ENCODE measurements at places on chromosomes 3 and 15.

GRCh38 chr15:71565631-71566160 lies 244.7 kb upstream of the NR2E3 start:
- no peak for DNase-seq

DNA sequence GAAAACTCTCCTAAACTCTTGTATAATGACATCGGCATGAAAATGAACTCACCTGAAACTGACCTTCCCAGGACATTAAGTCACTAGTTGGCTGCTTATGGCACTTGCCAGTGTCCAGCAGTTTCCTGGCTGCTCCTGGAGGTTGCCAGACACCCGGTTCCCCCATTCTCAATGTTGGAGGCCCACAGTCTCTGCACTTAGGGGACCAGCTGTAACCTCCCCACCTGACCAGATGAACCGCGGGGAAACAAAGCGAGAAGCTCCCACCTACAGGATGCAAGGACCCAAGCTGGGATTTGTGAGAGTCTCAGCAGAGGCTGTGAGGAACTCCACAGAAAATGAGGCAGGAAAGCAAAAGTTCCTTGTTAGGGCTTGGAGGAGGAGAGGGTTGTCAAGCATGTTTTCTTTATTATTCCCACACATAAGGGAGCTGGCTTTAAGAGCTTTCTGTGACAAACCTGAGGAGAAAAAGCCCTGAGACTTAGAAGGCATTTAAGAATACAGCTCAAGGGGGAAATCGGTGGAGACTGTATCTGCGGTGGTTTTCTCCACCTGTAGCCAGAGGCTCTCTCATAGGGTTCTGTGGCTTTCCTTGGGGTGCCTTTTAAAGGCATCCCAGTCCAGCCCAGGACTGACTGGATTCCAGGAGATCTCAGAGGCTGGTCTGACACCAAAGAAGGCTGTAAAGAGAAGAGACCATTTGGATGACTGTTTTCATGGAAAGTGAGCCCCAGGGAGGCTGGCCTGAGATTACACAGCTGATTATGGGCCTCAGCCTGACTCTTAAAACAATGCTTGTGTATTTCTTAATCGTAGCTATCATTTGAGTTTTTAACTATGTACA lies 4.6 kb downstream of the TPM1 start:
- no peak for DNase-seq

GRCh38 chr15:48440084-48440483 lies 108.9 kb downstream of the DUT start:
- DNase-seq: no peak

GRCh38 chr3:167691366-167691765 lies 37.6 kb upstream of the WDR49 start:
- peak; percentile 11 for DNase-seq

DNA sequence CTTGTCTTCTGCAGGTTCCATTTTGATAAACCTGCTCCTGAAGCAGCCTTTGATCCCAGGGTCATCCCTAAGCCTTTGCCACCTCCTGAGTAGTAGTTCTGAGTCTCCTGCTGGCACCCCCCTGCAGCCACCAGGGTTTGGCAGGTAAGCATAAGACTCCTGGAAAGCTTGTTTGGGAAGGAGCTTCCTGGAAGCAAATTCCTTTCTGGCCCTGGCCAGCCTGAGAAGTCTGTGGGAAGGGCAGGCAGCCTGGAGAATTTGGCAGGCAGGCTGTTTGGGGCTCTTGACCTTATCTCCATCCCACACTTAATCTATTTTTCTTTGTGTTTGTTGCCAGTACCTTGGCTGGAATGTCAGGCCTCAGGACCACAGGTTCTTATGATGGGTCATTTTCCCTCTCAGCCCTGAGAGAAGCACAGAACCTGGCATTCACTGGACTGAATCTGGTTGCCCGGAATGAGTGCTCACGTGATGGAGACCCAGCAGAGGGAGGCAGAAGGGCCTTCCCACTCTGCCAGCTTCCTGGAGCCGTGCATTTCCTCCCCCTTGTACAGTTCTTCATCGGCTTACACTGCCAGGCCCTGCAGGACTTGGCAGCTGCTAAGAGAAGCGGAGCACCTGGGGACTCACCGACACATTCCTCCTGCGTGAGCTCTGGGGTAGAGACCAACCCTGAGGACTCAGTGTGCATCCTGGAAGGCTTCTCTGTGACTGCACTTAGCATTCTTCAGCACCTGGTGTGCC lies 13.4 kb downstream of the ATRIP start:
- no peak for DNase-seq

- DNase-seq: no peak
Measured at GRCh38 chr3:100988080-100988479, 5.1 kb downstream of the ABI3BP start.

- no peak for DNase-seq
Measured at GRCh38 chr15:97840501-97840900, 120.0 kb upstream of the ARRDC4 start.

DNA sequence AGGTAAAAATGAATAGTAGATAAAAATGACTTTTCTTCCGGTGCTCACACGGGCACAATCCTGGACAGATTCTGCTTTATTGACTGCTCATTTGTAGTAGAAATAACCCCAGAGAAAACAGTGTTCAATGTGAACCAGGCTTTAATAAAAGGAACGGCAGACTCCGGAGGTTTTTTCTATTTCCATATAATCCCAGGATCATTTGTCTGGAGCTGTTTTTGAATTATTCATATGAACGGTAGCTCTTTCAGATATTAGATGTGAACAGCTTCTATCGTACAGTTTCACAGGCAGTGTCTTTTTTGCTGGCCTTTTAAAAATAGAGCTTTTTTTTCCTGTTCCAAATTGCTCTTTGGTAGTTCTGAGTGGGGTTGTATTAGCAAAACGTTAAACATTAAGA lies 347.3 kb downstream of the MFSD1 start:
- no peak for DNase-seq

DNA sequence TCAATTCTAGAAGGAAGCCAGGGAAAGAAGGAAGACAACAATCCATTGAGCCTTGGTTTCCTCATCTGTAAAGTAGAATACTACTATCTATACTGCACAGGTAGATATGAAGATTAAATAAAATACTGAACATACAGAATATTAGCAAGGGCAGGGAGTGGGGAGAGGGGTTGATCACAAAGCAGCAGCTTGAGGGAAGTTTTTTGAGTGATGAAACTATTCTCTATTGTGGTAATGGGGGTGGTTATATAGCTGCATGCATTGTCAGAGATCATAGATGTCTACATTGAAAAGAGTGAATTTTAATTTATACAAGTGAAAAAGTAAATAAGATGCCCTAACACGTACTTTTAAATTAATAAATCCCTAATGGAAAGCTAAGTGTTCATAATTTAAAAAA lies 242.6 kb upstream of the LRTM1 start:
- no peak for DNase-seq

- DNase-seq: no peak
Measured at GRCh38 chr3:142319094-142319493, 93.7 kb upstream of the GK5 start.

GRCh38 chr3:88030210-88030609 lies 28.6 kb downstream of the CGGBP1 start:
- no peak for DNase-seq

GRCh38 chr3:126378341-126378751 lies 16.4 kb upstream of the CFAP100 start:
- DNase-seq: no peak

DNA sequence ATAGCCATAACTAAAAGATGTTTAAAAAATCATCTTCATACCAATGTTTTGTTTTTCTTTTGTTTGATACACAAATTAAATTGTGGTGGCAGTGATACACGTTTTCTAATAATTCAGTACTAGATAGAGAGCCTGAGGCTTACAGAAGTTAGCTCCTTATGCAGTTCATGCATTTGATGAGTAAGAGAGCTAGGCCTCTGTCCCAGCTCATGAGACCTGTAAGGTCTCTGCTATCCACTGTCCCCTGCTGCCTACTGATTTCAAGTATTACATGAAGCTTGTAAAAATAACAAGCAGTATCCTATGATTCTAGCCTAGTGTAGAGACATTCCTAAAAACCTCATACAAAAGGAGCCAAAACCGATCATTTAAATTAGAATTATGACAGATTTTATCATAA lies 144.5 kb downstream of the MBNL1 start:
- DNase-seq: no peak

DNA sequence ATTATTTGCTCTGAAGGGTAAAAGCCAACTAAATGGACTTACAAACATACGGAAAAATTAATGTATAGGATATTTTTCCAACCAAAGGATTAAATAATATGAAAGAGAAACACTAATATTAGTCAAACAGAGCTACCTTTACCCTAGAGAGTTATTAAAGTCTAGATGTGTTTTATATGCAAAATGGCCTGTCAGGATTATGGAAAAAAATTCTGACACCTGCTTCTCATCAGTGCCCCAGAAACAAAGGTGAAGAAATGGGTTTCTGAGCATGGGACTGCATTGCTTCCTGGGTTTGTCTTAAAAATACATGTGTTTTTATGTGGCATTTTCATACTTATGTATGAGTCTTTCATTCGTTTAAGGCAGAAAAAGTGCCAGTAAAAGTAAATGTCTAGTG lies 148.3 kb downstream of the ROBO2 start:
- DNase-seq: no peak

GRCh38 chr15:100932676-100933348 lies 13.7 kb downstream of the LRRK1 start:
- DNase-seq: no peak

- DNase-seq: no peak
Measured at GRCh38 chr3:82038556-82038955, 277.1 kb upstream of the GBE1 start.

DNA sequence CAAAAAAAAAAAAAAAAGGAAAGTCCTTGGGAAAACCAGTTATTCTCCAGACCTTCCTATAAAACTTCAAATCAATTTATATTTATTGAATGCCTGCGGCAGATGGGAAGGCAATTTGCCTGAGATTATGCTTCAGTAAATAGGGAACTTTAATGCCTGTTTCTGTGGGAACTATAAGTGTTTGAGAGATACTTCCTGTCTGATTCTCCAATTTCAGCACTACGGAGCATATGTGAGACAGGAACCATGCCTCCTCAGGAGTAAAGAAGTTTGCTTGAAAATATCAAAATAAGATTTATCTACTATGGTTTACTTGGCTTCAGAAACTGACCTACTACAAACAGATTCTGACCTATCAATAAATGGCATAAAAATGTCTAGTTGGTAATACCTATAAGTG lies 135.5 kb downstream of the CBLB start:
- no peak for DNase-seq

GRCh38 chr3:143974271-143975238 lies 2.9 kb downstream of the DIPK2A start:
- DNase-seq: no peak

DNA sequence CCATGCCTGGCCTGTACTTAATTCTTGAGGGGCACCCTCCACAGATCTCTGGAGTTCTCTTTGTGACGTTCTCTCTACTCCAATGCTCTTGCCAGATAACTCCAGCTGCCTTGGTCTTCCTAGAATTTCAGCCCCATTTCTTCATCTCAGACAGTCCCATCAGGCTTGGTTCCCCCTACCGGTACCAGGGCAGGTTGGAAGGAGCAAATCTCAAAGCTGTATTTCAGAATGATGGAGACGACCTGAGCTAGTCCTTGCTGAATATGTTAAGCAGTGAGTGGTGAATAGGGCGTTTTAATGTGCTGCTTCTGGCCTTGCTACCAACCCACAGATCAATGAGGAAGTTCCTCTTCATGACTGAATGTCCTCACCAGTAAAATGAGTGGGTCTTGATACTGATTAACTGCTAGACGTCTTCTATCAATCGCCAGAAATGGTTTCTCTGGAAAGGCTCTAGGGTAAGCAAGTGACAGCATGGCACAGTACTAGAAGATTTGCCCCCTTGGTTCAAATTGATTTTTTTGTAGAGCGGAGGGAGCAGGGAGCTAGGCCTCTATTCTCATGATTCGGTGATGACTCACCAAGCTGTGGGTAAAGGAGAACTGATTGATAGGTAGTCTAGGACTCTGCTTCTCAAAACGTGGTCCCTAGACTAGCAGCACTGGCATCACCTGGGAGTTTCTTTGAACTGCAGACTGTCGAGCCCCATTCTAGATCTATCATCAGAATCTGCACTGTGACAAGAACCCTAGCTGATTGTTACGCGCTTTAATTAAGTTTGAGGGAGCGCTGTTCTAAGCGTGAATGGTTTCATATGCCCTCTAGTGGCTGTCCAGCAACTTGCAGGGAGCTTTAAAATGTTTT lies 67.8 kb downstream of the UBP1 start:
- DNase-seq: no peak

DNA sequence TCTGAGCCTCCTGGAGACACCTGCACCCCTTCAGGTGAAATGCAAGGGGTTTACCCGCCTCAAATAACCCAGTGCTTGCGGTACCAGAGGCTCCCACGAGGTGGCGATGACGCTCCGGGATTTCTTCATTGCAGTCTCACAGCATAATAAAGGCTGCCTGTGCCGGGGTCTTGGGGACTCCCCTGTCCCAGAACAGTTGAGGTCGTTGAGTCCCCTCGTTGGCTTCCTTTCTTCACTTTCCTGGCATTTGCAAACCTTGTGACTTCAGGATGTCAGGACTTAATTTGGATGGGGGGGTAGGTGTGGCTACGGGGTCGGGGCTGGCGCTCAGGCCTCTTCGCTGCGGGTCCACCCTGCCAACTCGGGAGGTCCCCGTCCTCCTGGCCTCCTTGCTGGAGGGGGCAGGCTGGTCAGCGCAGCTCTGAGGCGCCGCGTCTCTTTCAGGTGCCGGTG lies 1.3 kb downstream of the GNAT1 start:
- no peak for DNase-seq

- no peak for DNase-seq
Measured at GRCh38 chr3:45981346-45982074, 14.1 kb downstream of the FYCO1 start.

DNA sequence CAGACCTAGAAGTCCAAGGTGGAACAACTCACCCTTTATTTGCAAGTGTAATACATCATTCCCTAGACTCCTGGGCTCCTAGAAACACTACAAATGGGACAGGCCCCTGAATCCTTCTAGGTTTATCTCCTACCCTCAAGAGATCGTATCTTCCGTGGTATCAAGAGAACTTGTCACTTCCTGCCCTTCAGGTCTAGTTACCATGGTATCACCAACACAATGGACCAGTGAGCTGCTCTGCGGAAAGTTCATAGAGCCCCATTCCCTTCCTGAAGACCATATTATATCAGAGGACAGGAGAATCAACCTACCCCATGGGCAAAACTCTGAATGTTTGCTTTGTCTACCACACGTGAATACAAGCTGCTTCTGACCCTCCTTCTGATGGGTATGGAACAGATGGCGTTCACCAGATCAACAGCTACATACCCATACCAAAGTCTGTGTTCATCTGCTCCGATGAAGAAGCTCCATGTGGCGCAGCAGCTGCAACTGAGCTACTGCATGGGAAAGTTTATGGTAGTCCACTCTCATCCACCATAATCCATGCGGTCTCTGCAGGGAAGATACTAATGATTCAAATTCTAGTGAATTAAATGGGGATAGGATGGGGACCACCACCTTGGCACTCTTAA lies 84.6 kb upstream of the KLF13 start:
- DNase-seq: no peak

DNA sequence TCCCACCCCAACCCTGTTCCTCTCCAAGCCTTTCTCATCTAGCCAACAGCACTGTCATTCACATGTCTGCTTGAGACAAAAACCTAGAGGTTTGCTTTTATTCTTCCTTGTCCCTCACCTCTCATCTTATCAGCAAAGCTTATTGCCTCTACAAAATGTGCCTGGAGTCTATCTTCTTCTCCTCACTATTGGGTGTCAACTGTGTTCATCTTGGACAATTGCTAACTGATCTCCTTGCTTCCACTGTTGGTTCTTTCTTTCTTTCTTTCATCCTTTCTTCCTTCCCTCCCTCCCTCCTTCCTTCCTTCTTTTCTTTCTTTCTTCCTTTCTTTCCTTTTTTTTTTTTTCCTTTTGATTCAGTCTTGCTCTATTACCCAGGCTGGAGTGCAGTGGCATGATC lies 48.2 kb downstream of the FOXL2 start:
- no peak for DNase-seq
